ENCODE measurements at places on chromosomes 1 and 21.

- no peak for DNase-seq
Observed at GRCh38 chr1:184790642-184791549, 36.2 kb upstream of the EDEM3 start.

DNA sequence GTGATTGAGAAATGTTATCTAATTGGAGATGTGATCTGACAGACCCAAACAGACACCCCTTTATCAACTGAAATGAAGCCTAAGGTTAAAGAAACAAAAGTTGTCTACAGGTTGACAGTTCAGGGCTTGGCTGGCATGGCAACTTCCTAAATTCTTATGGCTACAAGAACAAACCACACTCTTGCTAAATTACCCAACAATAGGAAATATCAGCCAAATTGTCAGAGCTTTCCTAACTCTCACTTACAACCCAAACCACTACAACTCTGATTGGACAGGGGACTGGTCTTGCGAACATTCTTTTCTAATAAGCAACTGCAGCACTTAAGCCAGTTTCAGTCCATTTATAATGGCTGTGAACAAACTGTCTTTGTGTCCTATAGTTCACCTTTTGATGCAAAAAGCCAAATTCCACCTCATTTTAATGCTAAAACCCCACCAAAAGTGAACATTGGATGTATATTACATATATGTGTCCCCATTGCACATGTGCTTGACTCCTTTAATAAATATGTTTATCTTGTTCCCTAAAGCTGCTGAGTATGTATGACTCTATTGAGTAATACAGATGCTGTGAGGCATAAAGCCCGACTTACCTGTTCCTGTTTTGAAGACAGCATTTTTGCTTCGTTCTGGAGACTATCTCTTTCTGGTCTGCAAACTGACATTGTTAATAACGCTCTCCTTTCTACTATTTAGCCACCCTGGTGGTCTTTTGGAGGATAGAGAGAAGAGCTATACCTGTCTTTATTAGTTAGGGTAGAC is 101.3 kb upstream of the HMCN1 start:
- DNase-seq, result no peak

GRCh38 chr1:147270721-147271120 is 28.2 kb downstream of the CHD1L start:
- no peak for DNase-seq

DNA sequence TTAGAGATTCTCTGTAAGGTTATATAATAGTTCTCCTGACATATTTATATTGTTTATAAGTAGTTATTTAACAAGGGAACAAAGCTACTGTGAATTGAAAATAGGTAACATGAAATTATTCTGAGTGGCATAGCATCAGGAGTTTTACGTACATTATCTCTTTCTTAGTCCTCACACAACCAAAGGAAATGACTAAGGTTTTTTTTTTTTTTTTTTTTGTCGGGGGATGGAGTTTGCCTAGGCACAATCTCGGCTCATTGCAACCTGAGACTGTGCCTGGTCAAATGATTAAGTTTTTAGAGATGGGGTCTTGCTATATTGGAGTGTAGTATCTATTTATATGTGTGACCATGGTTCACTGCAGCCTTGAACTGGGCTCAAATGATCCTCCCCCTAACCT is 24.9 kb downstream of the TMED5 start:
- no peak for DNase-seq

DNA sequence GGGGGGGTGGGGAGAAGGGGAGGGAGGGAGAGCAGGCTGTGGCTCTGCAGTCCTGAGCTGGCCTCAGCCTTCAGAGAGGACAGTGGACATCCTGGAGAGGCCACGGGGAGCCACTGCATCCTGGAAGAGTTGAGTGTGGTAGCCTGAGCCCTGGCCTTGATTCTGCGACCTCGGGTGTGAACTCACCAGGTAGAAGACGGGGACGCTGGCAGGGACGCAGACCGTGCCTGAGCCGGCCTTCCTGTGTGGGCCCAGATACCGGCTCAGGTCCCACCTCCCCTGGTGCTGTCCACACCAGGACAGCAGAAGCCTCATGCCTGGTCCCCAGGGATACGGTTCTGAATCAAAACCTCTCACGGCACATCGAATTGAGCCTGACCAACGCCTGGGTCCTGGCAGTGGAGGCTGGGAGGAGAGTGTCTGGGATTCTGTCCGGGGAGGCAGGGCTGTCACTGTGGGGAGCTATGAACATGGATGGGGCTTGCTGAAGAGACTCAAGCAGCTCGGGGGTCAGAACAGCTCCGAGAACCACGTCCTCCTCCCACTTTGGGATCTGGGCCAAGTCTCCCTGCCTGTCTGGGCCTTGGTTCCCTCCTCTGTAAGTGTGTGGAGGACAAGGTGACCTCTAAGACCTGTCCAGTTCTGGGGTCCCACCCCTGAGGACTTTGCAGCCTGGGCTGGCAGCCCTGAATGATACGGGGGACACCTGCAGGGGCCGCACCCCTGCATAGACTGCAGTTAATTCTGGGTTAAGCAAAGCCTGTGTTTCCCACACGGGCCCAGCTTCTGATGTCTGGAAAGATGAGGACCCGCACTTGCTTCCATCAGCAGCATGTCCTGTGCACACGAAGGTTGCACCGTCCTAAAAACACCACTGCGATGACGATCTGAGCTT is 30.4 kb downstream of the RRP1 start:
- no peak for DNase-seq

- DNase-seq, result no peak
Observed at GRCh38 chr1:34176830-34177603, at the start of gene C1orf94. TSS of gene C1orf94 (plus strand) at chr1:34176907. CDS start at chr1:34177790, 883 bp downstream.

DNA sequence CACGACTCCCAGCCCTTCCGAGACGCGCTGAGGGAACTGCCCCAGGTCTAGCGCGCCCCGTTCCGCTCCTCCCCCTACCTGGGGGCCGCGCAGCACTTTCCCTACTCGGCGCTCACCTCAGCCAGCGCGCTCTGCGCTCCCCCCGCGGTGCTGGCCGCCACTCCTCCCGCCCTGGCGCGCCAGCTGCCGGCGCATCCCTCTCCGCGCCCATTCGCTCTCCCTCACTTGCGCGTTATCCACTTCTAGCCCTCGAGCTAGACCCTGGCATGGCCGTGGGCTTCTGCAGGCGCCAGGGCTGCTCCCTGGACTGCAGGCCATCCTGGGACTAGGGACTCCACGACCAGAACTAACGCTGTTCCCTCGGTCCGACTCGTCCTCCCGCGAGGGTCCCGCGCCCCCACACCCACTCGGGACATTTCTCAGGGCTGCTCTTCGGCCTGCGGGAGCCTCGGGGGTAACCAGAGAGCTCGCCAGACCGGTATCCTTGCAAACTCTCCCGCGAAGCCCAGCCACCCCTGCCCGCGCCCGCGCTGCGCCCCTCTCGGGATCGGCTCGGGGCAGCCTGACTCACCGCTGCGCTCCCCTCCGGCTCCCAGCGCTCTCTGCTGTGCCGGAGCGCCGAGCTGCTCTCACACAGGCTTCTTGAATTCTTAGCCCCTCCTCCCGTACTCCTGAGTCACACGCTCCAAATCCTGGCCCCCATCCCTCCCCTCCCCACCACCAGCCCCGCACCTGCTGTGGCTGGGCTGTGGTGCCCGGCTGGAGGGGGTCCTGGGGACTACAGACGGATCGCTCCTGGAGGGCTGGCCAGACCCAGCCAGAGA is at the start of gene NGF:
Gene NGF, minus strand, starts transcription at position 617 of the 824 bp plus-strand sequence. CDS start 51,454 bp downstream, outside the sequence.
- DNase-seq, result no peak

- peak; percentile 49 for DNase-seq
Observed at GRCh38 chr1:39410915-39411436, 80.5 kb upstream of the BMP8A start.

- DNase-seq, result no peak
Observed at GRCh38 chr1:109726728-109727373, 14.0 kb downstream of the GSTM3 start.

GRCh38 chr21:32455548-32455947 is 43.0 kb downstream of the EVA1C start:
- DNase-seq, result no peak

DNA sequence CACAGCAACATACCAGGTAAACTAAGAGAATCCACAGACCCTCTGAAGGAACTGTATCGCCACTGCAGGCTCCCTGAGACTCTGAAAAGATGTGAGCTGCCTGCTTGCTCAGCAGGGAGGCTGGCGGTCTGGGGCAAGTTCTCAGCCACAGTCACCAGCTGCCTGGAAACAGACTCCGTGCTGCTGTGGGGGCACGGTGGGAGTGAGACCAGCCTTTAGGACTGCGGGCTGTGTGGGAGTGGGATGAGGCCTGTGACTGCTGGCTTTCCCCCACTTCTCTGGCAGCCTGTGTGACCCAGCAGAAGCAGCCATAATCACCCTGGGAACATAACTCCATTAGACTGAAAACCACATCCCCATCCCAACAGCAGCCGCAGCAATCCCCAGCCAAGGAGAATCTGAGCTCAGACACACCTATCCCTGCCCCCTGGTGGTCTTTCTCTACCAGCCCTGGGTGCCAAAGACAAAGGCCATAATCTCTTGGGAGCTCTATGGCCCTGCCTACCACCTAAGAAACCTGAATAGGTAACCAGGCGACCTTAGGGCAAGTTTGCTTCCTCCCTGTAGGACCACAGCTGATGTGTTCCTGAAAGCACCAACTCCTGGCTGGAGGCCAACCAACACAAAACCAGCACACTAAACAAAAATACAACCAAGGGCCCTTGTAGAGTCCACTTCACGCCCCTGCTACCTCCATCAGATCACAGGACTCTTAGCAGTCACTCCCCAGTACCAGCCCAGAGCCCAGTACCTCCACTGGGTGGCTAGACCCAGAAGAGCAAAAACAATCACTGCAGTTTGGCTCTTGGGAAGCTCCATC is 151.5 kb downstream of the SMYD3 start:
- DNase-seq, result no peak

GRCh38 chr1:105793536-105794146 is 1262.8 kb upstream of the PRMT6 start:
- DNase-seq, result no peak

DNA sequence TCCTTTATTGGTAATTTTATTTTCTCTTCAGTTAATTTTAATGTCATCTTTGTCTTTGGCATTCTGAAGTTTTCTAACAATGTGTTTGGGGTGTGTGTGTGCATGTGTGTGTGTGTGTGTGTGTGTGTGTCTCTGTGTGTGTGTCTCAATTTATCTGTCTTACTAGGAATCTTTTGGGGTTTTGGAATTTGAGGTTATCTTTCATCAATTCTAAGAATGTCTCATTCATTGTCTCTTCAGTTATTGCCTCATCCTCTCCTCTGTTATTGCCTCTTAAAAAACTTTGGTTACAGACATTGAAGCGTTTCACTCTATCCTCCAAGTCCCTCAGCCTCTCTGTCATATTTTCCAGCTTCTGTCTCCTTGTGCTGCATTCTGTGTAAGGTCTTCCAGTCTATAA is 18.1 kb upstream of the SAMD13 start:
- DNase-seq, result no peak

DNA sequence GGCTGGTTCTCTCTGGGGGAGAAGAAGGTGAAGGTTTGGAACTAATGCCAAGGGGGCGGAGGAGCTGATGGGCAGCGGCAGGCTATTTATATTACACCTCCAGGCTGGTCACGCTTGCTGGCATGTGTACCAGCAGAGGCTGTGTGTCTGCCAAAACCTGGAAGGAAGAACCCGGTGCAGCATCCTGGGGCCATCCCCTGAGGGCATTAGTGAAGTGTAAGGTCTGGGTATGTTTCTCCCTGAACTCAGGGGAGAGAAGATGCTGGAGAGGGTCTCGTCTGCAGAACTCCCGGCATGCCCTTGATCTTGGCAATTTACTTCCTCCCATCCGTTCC is 5.3 kb downstream of the DISP3 start:
- no peak for DNase-seq

DNA sequence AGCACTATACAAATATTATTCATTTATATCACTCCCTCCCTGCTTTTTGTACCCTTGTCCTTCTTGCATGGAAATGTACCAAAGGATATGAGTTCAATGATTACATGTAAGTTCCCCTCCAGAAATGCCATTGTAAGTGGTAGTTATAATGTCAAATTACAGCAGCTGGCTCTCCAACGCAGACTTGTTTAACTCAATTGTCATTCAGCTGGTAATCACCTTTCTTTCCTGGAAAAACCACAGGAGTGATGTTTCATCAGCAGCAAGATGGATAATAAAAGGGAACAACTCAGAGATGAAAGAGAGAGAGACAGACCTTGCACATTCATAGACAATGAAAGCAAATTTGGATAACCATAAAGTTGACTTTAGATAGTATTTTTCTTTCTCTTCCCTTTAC is 578.6 kb upstream of the PBX1 start:
- no peak for DNase-seq

- DNase-seq, result no peak
Observed at GRCh38 chr1:157088607-157089006, 11.0 kb downstream of the ETV3L start.

GRCh38 chr1:210978316-210978973 is 155.5 kb downstream of the KCNH1 start:
- no peak for DNase-seq

DNA sequence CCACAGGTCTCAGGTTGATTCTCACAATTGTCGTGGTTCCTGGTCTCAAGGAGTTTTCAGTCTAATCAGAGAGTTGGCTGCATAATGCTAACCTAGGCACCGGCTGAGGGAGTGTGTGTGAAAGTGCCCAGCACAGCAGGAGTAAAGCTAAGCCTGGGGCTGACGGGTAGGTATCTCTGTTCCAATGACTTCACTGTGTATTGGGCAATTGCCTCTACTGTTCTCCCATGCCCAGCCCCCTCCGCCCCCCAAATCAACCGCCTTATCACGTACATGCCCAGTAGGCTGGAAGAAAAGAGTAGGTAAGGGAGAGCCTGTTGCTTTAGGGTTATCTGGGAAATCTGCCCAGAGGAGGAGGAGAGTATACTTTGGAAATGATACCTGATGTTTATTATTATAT is 54.7 kb downstream of the MRPS6 start:
- DNase-seq, result no peak

DNA sequence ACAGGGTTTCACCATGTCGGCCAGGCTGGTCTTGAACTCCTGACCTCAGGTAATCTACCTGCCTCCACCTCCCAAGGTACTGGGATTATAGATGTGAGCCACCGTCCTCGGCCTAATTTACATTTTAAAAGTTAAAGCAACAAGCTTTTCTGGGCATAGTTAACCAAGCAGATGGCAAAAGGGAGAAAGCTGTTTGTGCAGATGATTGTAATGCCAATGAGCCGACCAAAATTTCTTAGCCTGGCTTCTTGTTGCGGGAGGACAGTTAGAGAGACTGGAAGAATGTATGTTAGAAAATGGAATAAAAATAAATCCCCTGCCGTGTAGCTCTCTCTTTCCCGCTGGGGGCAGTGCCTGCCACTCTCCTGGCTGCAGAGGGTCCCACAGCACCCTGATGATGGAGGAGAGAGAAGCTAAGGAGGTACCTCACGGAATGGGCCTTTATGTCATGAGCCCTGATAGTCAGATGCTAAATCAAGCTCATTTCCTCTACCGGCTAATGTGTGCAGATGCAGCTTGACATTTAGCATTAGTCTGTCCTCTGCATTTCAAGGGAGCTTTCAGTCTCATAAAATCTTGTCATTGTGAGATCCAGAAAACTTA is 87.2 kb downstream of the HHAT start:
- DNase-seq, result no peak

GRCh38 chr21:44946254-44947041 is 6.6 kb downstream of the SLX9 start:
- no peak for DNase-seq

All from stimulated activated CD4-positive, alpha-beta T cell treated with anti-CD3 and anti-CD28 coated beads, Interleukin-12 subunit alpha, Interleukin-12 subunit beta, amount 100 ng/mL, for 4 hours (primary cell).